ENCODE measurements at places on chromosomes 7 and 10.

- DNase-seq: no peak
These were observed 20.8 kb downstream of the SH3PXD2A start for GRCh38 chr10:103834436-103835095.

DNA sequence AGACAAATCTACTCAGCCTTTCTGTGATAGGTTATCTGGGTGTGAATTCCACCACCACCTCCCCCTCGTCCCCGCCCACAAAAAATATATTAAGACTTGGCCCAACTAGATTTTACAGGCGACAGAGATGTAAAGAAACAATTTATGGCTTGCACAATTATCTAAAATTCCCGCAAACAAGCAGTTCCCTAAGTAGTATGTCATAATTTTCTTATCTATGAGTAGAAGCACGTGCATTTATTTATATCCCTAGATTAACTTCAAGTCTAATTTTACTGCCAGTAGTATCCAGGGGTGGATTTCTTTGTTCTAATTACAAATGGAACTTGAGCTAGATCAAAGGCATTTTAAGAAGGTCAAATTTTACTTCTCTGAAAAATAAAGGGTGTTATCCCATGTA lies 1.7 kb downstream of the TSPAN12 start:
- DNase-seq: no peak

DNA sequence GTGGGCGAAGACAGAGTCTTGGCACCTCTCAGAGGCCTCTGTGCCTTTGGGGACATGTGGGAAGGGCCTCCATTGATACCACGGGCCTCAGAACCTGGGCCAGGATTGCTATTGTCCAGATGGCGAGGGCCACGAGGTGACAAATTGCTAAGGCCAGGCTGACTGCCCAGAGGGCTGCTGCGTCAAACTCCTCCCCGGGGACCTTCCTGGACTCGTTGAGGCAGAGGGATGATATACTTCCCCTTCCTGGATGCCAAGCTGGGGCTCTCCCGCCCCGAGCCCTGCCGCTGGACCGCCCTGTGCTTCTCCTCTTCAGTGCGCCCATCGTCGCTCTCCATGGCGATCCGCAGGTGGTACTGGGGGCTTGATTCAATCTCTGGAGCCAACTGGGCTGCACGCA lies 58.9 kb downstream of the LRRC72 start:
- no peak for DNase-seq

DNA sequence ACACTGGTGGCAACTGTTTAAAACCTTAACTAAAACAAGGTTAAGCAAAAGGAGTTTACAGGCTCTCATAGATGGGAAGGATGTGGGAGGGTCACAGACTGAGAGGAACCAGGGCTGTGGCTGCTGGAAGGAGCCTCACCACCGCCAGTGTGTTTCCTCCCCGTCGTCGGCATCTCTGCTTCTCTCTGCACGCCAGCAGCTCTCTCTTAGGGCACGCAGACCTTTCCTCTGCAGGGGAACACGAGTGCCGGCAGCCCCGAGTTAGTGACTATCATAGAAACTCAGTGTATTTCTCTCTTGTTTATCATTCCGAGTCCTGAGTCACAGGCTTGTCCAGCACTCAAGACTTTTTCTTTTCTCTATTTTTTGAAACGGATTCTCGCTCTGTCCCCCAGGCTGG lies 8.1 kb upstream of the SH2D4B start:
- no peak for DNase-seq

DNA sequence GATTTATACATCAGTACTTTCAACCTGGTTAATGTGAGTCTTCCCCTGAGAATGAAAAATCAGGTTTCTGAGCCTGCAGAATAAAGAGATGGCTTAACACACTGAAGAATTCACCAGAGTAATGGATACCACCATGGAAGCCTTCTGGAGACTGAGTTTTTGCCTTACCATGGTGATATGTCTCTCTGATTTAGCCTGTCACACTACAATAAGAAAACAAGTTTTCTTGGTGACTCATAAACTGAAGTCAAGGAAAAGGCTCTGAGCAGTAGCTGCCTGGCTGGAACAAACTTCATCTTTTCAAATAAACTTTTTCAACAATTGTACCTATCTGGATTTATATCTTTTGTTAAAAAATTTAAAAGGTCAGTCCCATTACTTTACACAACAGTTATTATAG lies 229.0 kb downstream of the PRPF18 start:
- no peak for DNase-seq

DNA sequence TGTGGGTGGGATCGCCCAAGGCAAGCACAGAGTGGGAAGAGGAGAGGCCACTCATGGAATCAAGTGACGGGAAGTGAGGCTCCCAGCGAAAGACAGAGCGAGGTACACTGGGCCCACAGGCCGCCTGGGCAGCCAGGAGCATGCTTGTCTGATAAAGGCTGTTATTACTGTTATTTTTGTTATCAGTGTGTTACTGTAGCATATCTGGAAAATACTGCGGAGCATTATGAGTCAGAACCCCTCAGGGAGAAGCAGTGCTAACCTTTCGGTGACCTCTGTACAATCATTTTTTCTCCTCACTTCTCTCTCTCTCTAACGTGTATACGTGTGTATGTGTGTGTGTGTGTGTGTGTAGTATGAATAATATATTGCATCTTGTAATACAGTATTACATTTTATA lies 3.8 kb upstream of the TCERG1L start:
- DNase-seq: no peak

DNA sequence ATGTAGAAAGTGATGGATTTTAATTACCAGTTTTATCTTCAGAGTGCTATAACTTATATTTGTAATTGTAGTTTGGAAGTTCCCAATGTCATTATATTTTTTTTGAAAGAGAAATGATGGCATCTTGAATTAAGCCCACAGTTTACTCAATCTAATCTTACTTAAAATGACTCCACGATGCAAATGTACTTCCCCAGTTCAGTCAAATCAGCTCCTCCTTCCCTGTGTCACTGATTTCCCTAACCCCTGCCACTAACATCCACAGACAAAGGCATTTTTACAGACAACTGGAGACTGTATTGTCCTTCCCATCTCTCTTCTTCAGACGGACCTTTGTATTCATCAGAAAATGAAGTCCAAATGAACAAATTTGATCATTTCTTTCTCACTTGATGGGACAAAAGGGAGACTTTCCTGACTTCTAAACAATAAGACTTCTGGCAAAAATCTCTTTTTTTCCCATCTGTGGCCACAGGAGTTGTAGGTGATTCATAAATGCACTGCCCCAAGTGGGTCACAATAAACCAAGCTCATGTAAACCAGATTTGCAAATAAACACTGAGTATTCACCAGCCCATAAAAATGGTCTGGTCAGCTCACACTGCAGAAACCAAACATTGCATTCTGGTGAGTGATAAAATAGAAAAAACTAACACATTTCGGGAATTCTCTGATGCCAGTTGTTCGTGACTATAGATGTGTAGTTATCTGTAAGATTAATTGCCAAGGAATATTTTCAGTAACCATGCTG lies 162.9 kb downstream of the FANK1 start:
- no peak for DNase-seq

- DNase-seq: no peak
These were observed 209.2 kb upstream of the SEMA3C start for GRCh38 chr7:81128011-81128410.

- no peak for DNase-seq
These were observed 387.0 kb upstream of the SEMA3D start for GRCh38 chr7:85573844-85574243.

- no peak for DNase-seq
These were observed 625.6 kb downstream of the SUGCT start for GRCh38 chr7:40760293-40760964.

DNA sequence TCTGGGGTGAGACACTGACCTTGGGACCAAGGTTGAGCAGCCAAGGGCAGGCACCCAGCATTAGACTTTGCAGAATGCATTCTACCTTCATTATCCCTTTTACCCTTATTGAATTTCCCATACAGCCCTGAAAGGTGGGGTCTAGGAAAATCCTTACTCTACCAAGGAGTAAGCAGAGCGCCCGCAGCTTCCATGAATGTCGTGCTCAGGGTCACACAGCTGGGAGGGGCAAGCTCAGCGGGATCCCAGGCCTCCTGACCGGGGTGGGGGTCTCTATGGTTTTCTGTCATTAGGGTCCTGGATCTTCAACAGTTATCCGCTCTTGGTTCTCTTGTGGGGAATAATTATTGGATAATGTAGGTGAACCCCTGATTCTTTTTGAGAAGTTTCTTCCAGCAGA lies 30.7 kb upstream of the BTBD16 start:
- DNase-seq: no peak

DNA sequence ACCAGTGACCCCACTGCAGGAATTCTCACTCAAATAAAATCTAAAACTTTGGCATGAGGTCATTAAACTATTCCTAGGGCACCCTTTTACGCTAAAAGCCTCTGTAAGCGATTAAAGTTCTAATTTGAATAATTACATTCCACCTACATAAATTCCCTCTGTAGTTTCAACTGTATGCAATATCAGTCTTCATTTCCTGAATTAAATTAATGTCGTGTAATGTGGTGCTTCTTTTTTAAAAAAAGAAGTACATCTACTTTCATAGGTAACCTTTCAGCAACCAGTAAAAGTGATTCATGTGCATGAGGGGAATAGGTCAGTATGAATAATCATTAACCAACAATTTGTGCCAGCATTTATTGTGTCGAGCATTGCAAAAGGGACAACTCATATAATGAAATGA lies 44.7 kb downstream of the IMMP2L start:
- no peak for DNase-seq

- DNase-seq: no peak
These were observed 717.1 kb upstream of the LRRN3 start for GRCh38 chr7:110373859-110374258.

GRCh38 chr10:42929993-42930392 lies 146.9 kb upstream of the RET start:
- DNase-seq: no peak

DNA sequence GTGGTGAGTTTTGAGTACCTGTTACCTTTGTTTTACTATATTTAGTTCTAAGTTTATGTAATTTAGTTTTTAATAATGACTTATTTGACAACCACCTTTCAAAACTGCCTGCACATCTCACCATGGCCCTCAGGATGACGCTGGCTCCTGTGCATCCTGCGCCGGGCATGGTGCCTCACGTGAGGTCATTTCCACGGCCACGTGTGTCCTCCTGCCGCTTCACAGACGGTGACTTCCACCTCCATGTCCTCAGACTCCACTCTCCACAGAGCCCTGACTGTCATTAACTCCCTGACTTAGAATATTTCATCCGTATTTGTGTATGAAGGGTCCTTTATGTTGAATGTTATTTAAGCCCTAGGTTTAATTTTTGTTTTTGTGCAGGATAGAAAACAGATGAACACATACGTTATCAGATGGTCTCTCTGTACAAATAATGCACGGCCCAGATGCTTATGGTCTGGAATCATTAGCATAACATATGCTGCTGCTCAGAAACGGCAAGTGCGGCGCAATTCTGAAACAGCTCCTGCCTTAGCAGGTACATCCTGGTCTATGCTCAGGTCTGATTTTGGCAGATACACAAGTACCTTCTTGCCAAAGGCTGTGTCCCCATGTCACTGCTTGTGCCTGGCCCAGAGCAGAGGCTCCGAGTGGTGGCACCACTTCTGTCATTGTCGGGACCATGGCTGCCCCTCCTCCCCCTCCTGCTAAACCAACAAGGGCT lies 155.8 kb downstream of the WDR37 start:
- no peak for DNase-seq

- no peak for DNase-seq
These were observed 141.4 kb downstream of the TMEM168 start for GRCh38 chr7:112648781-112649180.

- DNase-seq: no peak
These were observed 67.3 kb downstream of the ST7 start for GRCh38 chr7:117020591-117020973.

- no peak for DNase-seq
These were observed 55.5 kb upstream of the PTPN12 start for GRCh38 chr7:77481615-77482014.

- no peak for DNase-seq
These were observed 14.2 kb upstream of the DYNC1I1 start for GRCh38 chr7:95758187-95758586.

DNA sequence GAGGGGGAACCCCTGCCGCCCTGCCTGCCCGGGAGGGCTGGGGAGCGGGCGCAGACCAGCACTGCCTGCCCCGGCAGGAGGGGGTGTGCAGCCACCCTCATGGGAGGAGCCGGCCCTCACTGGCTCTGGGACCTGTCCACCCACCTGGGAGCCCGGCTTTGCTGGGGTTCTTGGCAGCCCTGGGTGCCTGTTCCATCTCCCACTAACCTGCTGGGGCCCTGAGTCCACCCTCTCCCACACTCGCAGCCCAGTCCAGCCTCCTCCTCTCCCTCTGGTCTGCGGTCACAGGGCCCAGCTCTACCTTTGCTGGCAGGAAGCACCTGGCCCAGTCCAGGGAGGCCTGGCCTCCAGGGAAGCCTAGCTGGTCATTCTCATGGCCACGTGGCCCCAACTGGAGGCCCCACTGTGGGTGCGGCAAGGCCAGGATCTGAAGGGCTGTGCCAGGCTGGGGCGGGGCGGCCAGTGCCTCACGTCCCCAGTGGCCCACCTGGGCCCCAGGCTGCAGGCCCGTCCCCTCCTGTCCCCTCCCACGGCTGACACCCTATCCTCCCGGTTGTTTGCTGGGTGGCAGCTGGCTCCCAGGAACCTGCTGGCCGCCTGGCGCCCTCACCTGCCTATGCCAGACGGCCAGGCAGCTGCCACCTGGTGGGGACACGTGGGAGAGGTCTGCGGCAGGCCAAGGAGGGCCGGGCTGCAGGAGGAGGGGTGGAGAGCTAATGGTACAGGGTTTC lies at the start of gene TMEM184A:
Gene TMEM184A, minus strand, starts transcription at position 393 of the 731 bp plus-strand sequence. CDS start 721 bp downstream, outside the sequence.
- DNase-seq: no peak

GRCh38 chr7:21719846-21720245 lies 177.0 kb downstream of the DNAH11 start:
- no peak for DNase-seq

DNA sequence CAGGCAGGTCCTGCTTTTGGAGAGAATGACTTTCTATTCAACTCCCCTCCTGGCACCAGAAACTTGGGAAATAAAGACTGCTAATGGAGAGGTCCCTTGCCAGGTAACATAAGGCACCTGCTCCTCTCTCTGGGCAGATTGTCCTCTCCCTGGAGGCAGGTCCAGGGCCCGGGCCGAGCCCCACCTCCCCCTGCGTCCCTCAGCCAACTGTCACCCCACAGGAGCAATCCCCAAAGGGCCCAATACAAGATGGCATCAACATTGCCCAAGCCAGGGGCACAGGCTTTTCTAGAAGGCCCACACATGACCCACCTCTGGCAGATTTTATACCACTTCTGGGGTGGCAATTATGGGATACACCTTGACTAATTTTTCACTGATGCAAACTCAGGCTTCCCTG lies 145.2 kb downstream of the HERPUD2 start:
- DNase-seq: no peak

Data from activated CD8-positive, alpha-beta memory T cell treated with anti-CD3 and anti-CD28 coated beads for 48 hours (primary cell).